SK-N-SH treated with all-trans-retinoic acid at 6 μM for 48 hours (cell line): ENCODE measurements at places on chromosomes 4 and X.

GRCh38 chr4:44727471-44727870 is 1.1 kb upstream of the GNPDA2 start:
- ATAC-seq = no peak

DNA sequence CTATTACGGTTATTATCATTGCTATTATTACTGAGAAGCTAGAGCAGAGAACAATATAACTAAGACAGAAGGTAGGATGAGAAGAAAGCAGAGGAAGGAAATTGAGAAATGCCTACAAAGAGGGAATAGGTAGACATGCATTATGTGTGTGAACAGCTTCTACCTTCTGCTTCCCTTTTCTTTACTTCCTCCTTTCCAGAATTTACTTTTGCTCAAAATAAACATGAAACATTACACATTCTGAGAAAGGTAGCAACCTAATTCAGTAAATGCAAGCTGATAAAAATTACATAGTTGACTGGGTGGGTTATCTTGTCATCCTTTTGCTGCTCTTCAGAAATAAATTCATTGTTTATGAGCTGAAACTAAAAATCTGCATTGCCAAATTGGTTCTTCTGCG is 54.6 kb downstream of the AMOT start:
- ATAC-seq = no peak

GRCh38 chr4:15242021-15242420 is 185.8 kb upstream of the C1QTNF7 start:
- no peak for ATAC-seq

DNA sequence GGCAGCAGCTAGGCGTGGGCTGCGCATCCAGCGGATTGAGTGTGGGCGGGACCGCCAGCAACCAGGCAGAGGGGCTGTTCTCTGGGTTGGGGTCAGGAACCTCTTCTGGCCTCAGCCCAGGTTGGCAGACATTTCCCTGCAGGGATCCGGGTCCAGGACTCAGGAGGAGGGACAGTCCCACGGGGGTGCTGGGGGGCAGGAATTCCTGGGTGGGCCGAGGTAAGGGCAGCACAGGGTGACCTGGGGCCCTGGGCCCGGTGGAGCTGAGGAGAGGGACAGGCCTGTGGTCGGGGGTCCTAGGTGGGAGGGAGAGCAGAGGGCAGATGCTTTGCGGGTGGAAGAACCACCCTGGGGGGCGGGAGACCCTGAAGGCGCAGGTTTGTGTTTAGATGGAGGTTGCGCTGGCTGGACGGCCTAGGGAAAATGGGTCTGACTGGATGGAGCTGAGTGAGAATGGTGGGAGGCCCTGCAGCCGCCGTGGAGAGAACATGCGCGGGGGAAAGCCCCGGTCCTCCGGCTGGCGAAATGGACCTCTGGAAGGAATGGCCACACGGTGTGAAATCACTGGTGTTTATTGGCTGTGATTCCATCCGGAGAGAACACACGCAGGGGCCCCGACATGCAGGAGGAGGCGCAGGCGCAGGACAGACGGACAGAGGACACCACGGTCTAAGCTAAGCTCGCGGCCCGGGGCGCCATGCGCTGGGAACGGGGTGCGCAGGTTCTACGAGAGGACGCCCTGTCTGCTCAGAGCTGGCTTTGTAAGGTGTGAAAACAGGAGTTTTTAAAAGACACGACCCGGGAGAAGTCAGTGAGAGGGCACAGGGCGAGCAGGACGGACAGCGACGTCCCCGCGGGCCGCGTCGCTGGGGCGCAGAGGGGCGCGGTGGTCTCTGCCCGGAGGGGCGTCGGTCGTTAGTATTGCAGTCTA is 41.3 kb downstream of the CPLX1 start:
- no peak for ATAC-seq

DNA sequence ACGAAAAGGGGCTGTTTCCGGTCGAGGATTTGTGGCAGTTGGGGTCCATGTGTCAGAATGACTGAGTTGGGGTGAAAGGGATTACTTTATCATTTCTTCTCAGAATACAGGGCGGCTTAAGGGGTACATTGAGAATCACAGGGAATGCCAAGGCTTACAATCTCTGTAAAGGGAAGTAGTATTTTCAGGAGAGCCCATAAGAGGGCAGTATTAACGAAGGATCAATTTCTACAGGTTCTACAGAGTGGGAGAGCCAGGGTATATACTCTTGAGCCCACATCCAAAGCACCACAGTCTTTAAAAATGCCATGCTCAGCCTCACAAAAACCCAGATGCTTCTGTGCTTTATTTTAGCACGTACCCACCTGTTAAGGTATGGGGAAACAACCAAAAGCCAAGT is 67.7 kb upstream of the ZXDA start:
- ATAC-seq = no peak

DNA sequence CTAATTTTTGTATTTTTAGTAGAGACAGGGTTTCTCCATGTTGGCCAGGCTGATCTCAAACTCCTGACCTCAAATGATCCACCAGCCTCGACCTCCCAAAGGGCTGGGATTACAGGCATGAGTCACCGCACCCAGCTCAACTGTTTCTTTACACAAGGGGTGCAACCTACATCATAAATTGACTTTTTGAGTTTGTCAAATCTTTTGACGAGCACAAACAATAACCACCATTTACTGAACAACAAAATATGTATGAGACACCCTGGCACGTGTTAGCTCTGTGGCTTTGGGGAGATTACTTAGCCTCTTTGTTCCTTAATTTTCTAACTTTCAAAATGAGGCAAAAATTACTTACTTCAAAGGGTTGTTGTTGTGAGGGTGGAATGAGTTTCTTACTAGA is 23.5 kb upstream of the SLC34A2 start:
- no peak for ATAC-seq

DNA sequence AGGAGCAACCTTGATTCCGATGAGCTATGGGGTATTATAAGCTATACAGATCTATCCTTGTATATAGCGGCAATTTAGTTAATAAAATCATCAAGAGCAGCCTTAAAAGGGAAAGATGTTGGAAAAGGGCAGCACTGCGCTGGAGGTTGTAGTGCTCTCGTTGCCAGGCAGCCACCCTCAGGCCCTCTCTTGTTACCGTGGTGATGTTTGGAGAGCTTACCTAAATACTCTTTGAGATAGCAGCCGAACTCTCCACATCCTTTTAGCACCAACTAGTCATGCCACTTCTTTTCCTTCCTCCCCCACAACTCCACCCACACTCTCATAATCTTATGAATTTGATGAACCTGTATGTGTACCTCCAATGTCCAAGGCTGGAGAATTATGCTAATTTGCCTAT is 3.8 kb upstream of the RADX start:
- ATAC-seq = no peak

DNA sequence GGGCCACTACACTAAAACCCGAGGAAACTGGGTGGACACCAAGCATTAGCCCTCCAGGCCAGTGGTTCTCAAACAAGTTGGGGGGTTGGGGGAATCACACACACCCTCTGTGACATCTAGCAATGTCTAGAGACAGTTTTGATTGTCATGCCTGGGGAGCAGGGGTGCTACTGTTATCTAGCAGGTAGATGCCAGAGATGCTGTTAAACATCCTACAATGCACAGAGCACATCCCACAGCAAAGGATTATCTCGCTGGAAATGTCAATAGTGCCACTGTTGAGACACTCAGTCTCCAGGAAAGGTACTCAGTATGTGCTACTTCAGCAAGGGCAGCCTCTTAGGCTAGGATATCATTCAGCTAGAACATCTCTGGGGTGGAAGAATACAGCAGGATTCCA is 1.3 kb downstream of the SMC1A start:
- ATAC-seq = no peak

- ATAC-seq = no peak
Measured at GRCh38 chrX:23885803-23886202, 21.9 kb downstream of the APOO start.

GRCh38 chrX:116111497-116111896 is 59.0 kb upstream of the AGTR2 start:
- no peak for ATAC-seq

DNA sequence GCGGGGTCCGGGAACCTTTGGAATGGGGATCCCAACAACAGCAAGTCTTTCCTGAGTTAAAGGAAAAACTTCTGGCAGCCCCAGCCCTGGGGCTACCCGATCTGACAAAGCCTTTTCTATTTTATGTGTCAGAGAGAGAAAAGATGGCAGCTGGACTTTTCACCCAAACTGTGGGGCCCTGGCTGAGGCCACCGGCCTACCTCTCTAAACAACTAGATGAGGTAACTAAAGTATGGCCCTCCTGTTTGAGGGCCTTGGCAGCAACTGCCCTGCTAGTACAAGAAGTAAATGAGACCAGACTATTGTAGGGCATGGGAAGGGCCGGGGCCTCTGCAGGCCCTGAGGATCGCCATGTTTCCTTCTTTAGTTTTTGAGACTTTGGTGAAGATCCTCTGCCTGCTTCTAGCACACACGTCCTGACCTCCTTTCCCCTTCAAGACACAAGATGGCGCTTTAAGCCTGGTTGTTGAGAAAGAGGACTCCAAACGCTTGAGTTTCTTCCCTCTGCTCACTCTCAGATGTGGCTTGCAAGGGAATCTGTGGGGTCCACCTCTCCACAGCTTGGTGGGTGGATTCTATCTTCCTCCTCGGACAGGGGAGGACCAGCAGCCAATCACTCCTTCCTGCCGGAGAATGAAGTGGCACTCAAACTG is 18.5 kb upstream of the DRD5 start:
- no peak for ATAC-seq

GRCh38 chrX:150942942-150943594 is 40.1 kb upstream of the HMGB3 start:
- no peak for ATAC-seq

DNA sequence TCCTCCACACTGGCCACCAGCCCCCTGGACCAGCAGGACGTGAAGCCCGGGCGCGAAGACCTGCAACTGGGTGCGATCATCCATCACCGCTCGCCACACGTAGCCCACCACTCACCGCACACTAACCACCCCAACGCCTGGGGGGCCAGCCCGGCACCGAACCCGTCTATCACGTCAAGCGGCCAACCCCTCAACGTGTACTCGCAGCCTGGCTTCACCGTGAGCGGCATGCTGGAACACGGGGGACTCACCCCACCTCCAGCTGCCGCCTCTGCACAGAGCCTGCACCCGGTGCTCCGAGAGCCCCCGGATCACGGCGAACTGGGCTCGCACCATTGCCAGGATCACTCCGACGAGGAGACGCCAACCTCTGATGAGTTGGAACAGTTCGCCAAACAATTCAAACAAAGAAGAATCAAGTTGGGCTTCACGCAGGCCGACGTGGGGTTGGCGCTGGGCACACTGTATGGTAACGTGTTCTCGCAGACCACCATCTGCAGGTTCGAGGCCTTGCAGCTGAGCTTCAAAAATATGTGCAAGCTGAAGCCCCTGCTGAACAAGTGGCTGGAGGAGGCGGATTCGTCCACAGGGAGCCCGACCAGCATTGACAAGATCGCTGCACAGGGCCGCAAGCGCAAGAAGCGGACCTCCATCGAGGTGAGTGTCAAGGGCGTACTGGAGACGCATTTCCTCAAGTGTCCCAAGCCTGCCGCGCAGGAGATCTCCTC is 600 bp downstream of the POU3F4 start:
- ATAC-seq = no peak

- no peak for ATAC-seq
Measured at GRCh38 chrX:41442824-41443550, 4.2 kb upstream of the NYX start.

- ATAC-seq = no peak
Measured at GRCh38 chrX:44619039-44619438, 76.4 kb upstream of the FUNDC1 start.

GRCh38 chr4:24742773-24743172 is 52.6 kb upstream of the SOD3 start:
- ATAC-seq = no peak

GRCh38 chrX:44308869-44309268 is 34.6 kb downstream of the EFHC2 start:
- ATAC-seq = no peak

GRCh38 chr4:161350946-161351345 is 812.9 kb downstream of the FSTL5 start:
- ATAC-seq = no peak

GRCh38 chr4:83212041-83212851 is 72.4 kb downstream of the COQ2 start:
- ATAC-seq = no peak

DNA sequence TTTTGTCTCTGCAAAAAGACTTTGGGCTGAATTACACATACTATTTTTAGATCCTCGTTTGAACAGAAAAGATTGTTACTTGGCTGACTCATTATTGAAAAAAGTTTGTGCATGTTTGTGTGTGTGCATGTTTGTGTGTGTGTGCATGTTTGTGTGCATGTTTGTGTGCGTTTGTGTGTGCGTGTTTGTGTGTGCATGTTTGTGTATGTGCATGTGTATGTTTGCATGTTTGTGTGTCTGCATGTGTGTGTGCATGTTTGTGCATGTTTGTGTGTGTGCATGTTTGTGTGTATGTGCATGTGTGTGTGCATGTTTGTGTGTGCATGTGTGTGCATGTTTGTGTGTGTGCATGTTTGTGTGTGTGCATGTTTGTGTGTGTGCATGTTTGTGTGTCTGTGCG is 201.1 kb upstream of the FAT1 start:
- no peak for ATAC-seq

DNA sequence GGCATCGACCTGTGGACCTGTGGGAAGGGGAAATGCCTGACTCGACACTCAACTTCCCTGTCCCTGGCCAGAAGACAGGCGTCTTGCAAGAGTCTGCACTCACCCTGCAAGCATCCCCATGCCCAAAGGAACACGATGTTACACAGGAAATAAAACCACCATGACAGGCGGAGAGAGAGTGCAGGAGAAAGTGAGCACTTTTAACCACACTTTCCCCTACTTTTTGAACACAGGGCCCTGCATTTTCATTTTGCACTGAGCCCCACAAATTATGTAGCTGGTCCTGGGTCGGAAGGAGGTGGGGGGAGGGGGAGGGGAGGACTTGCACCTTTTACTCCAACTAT is 13.8 kb upstream of the MAN2B2 start:
- ATAC-seq = no peak

- peak; percentile 50 for ATAC-seq
Measured at GRCh38 chr4:71186566-71187403, 152.0 kb upstream of the SLC4A4 start.

DNA sequence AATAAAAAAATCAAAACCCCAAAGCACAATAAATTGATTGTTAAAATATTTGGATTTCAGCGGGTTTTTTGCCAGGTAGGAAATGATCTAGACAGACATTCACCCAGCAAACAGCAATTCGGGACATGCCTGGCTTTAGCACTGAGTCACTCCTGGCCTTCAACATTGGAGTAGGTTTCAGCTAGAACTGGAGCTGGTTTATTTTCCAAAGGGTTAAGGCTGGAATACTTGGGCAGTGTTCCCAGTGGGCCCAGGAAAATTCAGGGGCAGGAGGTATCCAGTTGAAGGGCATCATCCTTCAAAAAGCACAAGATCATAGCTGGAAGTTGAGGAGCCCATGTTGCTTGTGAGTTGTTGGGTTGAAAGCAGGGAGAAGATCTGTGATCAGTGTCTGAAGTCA is 41.0 kb downstream of the TXLNG start:
- ATAC-seq = peak; percentile 32; the same call in 2 of the 3 replicates

DNA sequence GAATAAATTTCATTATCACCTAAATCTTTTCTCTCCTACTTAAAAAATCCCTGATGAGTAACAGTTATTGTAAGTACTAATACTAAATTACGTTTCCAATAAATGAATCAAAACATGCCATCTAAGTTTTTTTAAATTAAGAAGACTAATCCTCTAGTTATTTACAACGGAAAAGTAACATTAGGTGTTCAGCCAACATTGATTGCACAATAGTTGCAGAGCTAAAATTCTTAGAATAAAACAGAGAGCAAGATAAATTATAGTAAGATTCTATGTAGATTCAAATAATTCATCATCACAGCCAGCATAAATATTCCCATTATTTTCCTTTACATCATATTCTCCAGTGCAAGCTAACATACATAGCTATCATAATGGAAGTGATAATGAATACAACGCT is 139.2 kb downstream of the HDX start:
- ATAC-seq = no peak

- no peak for ATAC-seq
Measured at GRCh38 chrX:154403858-154404257, 5.2 kb downstream of the DNASE1L1 start.
